GM12865 (cell line): ENCODE measurements at places on chromosomes 2 and 18.

DNA sequence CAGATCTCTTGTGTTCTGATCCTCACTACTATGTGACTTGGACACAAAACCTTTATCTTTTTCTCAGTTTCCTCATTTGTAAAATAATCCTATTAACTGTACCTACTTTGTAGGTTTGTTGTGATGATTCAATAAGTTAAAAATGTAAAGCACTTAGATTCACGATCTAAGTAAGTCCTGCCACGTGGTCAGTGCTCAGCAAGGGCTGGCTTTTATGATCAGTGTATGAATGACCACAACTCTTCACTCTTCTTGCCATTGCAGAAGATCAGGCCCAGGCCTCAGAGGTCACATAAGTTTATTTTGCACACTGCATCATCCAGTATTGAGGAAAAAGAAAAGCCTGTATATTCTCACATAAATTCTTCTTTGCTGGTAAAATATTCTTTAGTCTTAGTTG, 1192.5 kb upstream of the ACVR2A start:
- no peak for DNase-seq

DNA sequence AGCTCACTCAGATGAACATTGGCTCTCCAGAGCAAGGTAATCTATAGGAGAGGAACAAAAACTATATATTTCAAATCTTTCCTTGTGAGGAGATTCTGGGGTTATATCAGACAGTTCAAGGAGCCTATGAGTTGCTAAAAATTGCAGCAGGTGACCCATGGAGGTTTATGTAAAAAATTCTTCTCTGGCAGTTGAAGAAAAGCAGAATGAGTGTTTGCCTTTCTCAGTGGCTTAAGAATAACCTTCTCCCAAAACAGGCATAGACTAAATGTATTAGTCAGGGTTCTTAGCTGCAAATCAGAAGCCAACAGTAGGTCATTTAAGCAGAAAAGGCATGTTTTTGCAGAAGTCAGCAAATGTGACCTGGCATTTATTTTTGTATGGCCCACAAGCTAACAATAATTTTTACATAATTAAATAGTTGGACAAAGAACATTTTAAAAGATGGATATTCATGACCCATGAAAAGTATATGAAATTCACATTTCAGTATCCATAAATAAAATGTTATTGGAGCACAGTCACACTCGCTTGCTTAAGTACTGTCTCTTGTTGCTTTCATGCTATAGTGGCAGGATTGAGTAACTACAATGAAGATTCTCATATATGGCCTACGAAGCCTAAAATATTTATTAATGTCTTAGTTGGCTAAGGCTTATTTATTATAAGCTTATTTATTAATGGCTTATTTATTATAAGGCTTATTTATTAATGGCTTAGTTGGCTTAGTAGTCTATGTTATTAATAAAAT, 93.4 kb upstream of the TLK1 start:
- no peak for DNase-seq

- no peak for DNase-seq
Measured at GRCh38 chr2:66189553-66189952, 245.4 kb upstream of the MEIS1 start.

- no peak for DNase-seq
Measured at GRCh38 chr2:70381235-70381634, 79.4 kb upstream of the FAM136A start.

DNA sequence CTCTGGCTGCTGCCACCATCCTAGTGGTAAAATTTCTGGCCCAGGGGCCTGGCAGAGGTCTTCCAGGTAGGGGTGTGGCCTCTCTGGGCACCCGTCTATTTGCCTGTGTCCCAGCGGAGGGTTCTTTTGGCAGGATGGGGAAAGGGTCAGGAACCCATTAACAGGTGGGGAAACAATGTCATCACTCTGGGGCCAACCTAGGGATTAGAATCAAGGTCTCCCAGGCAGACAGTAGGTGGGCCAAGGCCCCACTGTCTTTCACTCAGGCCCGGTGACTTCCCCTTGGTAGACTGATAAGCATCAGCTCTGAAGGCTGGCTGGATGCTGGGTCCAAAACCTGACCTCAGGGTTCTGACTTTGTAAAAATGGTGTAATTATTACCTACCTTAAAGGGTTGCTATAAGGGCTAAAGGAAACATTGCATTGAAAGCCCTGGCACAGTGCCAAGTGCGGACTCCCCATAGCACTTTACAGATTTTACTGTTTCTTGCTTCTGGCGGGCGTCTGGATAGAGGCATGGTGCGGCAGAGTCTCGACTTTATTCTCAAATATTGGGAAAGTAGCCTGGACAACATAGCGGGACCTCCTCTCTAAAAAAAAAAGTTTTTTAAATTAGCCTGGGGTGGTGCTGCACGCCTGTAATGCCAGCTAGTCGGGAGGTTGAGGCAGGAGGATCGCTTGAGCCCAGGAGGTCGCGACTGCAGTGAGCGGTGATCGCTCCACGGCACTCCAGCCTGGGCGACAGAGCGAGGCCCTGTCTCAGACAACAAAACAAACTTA, 2.2 kb downstream of the LBX2 start:
- no peak for DNase-seq

- no peak for DNase-seq
Measured at GRCh38 chr2:24163186-24163585, 11.7 kb upstream of the FAM228A start.

GRCh38 chr18:39751921-39752320, 2186.3 kb upstream of the CELF4 start:
- no peak for DNase-seq

- no peak for DNase-seq
Measured at GRCh38 chr2:220320326-220320725, 692.9 kb downstream of the SLC4A3 start.

DNA sequence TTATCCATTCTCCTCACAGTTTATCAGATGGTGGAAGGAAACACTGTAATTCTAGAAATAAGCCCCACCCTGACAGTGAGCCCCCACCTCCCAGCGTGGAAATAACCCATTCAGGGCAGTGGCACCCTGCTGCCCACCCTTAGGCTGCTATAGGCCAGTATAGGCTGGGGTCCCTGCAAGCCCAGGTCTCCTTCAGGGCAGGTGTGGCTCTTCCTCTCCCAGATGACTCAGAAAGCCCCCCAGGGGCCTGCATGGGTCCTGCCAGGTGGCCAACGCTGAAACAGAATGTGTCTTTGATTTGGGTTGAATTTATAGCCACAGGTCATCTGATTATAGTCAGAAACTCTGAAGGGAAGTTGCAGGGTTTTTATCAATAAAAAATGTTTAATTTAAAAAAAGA, 136.4 kb downstream of the SH3RF3 start:
- DNase-seq = no peak

DNA sequence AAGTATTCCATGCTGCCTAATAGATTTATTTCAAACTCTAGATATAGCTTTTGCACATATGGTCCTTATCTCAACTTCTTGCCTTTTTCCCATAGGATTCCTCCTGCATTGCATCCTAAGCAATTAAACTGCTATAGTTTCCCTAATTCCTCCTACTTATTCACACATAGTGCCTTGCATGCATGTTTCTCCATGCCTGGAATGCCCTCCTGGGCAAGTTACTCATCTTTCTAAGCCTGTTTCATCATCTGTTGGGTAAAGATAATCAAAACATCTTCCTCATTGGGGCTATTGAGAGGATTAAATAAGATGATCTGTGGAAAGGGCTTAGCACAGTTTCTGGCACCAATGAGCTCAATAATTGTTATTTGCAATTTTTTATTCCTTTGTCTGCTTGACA, 726.5 kb downstream of the SLC4A3 start:
- DNase-seq = no peak

GRCh38 chr2:96553176-96553956, 16.8 kb downstream of the ARID5A start:
- no peak for DNase-seq

GRCh38 chr2:40428439-40428838, 23.5 kb downstream of the SLC8A1 start:
- no peak for DNase-seq

DNA sequence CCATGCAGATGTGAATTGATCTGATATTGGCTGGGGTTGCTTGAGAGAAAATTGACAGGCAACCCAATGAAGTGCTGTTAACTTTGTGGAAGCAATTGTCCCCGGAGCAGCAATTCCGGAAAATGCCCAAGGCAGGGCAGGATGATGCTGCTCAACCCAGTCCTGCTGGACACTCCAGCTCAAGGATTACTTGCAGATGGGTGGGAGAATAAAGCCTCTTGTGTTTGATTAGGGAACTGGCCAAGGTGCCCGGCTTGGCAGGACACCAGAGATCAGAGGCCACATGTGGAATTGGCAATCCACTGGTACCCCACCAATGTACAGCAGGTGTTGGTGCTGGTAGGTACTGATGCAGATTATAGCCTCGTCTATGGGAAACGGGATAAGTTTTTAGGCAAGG, 12.3 kb upstream of the C2orf42 start:
- DNase-seq = no peak

DNA sequence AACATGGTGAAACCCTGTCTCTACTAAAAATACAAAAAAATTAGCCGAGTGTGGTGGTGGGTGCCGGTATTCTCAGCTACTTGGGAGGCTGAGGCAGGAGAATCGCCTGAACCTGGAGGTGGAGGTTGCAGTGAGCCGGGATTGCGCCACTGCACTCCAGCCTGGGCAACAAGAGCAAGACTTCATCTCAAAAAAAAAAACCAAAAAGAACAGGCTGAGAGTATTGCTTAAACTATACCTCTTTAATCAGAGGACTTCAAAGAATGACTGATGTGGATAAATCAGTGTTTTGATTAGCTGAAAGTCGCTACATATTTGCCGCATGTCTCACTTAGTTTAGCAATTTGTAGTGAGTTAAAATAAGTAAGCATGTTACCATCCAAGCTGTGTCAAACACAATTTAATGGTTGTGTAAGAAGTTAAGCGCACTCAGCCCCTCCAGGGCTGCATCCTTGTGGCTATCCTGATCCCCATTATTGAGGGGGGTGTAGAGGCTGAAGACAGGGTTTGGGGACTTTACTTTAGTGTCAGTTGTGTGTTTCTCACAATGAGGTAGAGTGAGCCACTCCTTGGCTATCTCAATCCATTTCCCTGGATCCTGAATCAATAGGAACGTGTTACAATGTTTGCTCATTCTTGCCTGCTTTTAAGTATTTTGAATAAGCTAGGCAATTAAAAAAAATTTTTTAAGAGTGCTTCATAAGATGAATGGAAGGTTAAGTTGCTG, 11.0 kb upstream of the FARP2 start:
- DNase-seq = no peak

GRCh38 chr2:64593035-64593655, 60.6 kb downstream of the SERTAD2 start:
- no peak for DNase-seq

- no peak for DNase-seq
Measured at GRCh38 chr2:129318581-129319421, 660.7 kb upstream of the RAB6C start.

DNA sequence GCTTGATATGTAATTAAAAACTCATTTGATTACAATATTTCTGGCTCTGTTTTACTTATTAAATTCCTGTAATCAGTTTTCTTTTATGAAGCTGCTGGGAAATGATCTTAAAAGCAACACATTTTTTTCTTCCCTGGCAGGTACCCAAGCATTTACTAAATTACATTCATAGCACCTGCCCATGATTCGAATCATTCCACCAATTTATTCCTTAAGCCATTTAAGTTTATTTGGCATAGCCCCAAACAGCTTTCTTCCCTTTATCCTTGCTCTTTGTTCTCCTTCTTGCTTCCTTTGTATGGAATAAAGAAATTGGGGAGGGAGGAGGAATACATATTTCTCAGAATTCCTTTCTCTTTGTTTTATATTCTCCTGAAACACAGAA, 241.3 kb downstream of the AGPS start:
- no peak for DNase-seq

GRCh38 chr2:10787176-10787968, 25.2 kb downstream of the PDIA6 start:
- peak; percentile 52 for DNase-seq

- no peak for DNase-seq
Measured at GRCh38 chr18:57670046-57670445, 48.4 kb upstream of the NARS1 start.

- DNase-seq = peak; percentile 51
Measured at GRCh38 chr2:86793752-86794151, 3.0 kb upstream of the CD8A start.

GRCh38 chr2:159710601-159711180, 1.6 kb upstream of the MARCHF7 start:
- no peak for DNase-seq

DNA sequence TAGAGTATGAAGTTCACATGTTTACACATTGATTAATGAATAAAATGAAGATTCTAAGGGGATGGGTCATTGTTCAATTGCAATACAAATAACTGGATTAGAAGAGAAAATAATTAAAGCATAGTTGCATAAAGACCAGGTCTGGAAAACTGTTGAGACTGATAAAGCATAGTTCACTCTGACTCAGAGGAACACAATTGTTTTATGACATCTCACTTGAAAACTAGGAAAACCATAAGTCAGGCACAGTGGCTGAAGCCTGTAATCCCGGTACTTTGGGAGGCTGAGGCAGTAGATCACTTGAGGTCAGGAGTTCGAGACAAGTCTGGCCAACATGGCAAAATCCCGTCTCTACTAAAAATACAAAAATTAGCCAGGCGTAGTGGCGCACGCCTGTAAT, 46.7 kb downstream of the PLA2R1 start:
- DNase-seq = no peak

DNA sequence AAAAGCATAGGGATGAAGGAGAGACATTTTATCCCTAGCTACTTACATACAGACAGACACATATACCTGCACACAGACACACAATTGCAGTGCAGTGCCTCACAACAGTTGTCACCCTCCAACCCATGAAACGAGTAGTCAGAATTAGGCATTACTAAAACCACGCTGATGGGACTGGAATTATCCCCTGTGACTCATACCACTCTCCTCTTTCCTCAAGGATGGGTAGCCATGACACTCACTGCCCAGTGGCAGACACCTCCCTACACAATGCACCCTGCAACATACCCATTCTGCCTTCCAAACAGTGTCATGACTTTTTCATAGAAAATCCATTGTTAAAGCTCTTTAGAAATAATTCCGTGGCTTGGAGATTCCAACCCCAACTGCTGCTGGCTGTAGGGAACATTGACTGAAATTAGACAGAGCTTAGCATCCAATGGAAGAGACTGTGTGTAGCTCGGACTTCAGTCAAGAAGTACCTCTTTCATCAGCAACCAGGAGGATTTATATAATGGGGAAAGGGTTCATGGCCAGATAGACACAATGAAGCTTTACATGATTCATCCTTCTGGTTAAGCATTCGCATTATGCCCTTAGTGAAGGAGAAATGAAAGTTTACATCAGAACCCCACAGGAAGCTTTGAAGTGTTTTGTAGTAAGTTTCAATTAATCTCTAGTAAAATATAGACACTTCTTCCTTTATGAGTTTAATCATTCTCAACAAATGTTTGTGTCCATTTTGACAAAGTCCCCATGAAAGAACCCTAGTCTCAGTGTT, 155.2 kb downstream of the FBXO15 start:
- DNase-seq = no peak

GRCh38 chr2:46227022-46227421, 70.2 kb upstream of the EPAS1 start:
- no peak for DNase-seq

GRCh38 chr2:118858485-118859156, 11.2 kb upstream of the EN1 start:
- DNase-seq = no peak
